Urinary bladder (tissue), 4 donors: ENCODE measurements at places on chromosomes 5 and 9. TPM values are rescaled to one million over a fixed set of nuclear protein-coding genes. Genes with fewer than 3 reads are reported as not detected.

The PRDM9 gene
- not detected for total RNA-seq

The PCDHA7 gene
- total RNA-seq: 0.26 TPM

The WHRN gene
- 2.4 TPM for total RNA-seq

The SPATA31A3 gene
- not detected for total RNA-seq

The GABRA1 gene
- 0.21 TPM for total RNA-seq

The FNBP1 gene
- total RNA-seq: 121 TPM

The KCNN2 gene
- 22.3 TPM for total RNA-seq

The GFRA3 gene
- 2.4 TPM for total RNA-seq

The PDGFRB gene
- total RNA-seq: 112 TPM

The NR2F1 gene
- 64.8 TPM for total RNA-seq

The PCDHB14 gene
- total RNA-seq: 10.1 TPM

The DRD1 gene
- 4.2 TPM for total RNA-seq

The SMC2 gene
- 33.8 TPM for total RNA-seq

The LRRC70 gene
- 18.1 TPM for total RNA-seq

The GPRIN1 gene
- total RNA-seq: 1.3 TPM

The LOX gene
- total RNA-seq: 158 TPM

The FOXI1 gene
- not detected for total RNA-seq

The KCTD16 gene
- total RNA-seq: 1.6 TPM

The GGTA1 gene
- 10.2 TPM for total RNA-seq

The CYLC2 gene
- not detected for total RNA-seq
